ENCODE measurements at places on chromosomes 13 and 19.

GRCh38 chr19:32231691-32232090, 113.7 kb upstream of the ZNF507 start:
- DNase-seq, result no peak

- DNase-seq, result no peak
These were observed 1793.8 kb upstream of the PCDH20 start for GRCh38 chr13:63209330-63210017.

GRCh38 chr13:74975111-74975510, 506.9 kb downstream of the TBC1D4 start:
- DNase-seq, result no peak

GRCh38 chr19:49149652-49150105, 5.5 kb downstream of the HRC start:
- DNase-seq, result no peak

Data from cortex of kidney (tissue), 1 donor.